Stimulated activated CD4-positive, alpha-beta T cell treated with anti-CD3 and anti-CD28 coated beads, Interleukin-1b, Interleukin-23, amount 100 ng/mL, for 1 hour (primary cell): ENCODE measurements at places on chromosomes 2 and 18.

DNA sequence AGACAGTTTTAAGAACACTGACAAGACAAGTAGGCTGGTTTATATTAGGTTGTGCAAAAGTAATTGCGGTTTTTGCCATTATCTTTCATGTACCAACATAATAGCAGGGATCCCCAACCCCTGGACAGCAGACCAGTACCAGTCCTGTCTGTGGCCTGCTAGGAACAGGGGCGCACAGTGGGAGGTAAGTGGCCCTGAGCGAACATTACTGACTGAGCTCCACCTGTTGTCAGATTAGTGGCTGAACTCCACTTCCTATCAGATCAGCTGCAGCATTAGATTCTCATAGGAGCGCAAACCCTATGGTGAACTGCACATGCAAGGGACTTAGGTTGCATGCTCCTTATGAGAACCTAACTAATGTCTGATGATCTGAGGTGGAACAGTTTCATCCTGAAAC, 921.9 kb downstream of the CCDC85A start:
- no peak for DNase-seq

- DNase-seq = no peak
Measured at GRCh38 chr2:239129147-239129920, 271.5 kb downstream of the HDAC4 start.

DNA sequence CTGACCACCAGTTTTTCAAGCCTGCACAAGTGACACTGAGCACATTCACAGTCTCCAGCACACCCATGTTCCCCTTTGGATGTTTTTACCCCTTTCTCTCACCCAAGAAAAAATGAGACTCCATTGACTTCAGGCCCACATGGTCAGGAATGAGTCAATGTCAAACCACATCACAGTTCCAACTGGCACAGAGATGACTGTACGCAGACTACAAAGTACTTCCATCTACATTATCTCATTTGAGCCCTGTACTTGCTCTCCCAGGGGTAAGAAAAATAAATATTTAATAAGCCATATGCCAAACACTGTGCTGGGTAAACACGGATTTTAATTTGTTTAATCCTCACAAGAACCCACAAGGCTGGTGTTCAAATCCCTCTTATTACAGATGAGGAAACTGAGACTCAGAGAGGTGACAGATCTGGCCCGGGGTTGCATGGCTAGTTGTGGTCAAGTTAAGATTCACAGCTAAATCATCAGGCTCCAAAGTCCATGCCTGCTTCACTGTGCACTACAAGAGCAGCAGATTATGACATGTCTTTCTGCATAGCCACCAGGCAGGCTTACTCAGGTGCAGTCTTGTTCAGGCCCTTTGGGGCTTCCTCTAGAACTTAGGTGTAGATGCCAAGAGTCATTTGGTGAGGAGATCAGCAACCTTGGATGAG, 106.1 kb downstream of the TXNL1 start:
- no peak for DNase-seq

- no peak for DNase-seq
Measured at GRCh38 chr18:48356151-48356745, 52.9 kb downstream of the ZBTB7C start.

DNA sequence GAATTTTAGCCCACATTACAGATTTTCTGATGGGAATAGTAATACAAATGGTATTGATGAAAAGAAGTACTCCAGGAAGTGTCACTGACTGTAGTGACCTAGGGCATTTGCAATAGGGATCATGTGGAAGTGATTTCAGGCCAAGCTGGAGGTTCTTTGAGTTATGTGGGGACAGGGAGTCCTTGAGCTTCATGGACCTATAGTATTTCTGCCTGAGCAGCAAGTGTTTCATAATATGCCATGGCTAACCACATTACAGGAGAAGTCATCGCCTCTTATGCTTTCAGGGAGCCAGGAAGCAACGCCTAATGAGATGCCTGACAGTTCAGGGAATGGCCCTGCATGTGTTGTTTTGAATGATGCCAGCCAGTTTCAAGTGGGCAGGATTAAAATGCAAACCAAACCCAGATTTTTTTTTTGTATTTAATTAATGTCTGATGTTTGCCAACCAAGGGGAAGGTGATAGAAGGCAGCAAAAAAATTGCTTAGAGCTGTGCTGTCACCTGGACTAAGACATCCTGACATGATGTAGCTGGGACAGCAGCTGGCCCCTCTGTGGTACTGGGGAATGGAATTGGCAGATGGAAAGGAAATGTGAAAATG, 109.5 kb downstream of the RAPGEF4 start:
- DNase-seq = no peak

DNA sequence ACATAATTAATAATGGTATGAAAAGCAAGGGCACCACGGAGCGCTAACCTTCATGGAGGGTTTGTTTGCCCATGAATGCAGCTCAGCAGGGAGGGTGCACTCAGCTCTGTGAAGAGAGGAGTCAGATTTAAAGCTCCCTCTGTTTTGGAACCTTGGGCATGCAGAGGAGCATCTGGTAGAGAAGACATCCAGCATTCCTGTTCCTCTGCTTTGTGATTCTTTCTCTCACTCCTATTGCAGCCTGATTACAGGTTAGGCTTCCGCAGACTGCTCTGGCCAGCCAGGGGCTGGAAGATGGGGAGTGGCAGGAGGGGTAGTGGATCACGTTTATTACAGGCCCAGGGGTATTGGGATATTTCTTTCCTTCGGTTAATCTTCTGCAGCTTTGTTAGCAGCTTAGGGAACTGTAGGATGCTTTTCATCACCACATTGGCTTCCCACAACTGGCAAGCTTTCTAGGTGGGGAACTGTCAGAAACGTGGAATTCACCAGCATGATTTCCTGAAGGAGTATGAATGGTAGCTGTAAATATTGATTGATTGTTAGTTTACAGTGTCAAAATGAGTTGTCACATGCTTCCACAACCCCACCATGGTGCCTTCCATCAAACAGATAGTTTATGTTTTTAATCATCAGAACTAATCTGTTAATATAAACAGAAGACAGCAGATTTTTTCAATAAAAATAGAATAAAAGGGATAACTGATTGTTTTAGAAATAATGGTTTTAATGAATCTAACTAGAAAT, 201.1 kb downstream of the VAPA start:
- no peak for DNase-seq

GRCh38 chr2:98852932-98853331, 83.1 kb downstream of the CRACDL start:
- no peak for DNase-seq

GRCh38 chr2:208033701-208034502, 8.6 kb upstream of the PLEKHM3 start:
- DNase-seq = no peak

DNA sequence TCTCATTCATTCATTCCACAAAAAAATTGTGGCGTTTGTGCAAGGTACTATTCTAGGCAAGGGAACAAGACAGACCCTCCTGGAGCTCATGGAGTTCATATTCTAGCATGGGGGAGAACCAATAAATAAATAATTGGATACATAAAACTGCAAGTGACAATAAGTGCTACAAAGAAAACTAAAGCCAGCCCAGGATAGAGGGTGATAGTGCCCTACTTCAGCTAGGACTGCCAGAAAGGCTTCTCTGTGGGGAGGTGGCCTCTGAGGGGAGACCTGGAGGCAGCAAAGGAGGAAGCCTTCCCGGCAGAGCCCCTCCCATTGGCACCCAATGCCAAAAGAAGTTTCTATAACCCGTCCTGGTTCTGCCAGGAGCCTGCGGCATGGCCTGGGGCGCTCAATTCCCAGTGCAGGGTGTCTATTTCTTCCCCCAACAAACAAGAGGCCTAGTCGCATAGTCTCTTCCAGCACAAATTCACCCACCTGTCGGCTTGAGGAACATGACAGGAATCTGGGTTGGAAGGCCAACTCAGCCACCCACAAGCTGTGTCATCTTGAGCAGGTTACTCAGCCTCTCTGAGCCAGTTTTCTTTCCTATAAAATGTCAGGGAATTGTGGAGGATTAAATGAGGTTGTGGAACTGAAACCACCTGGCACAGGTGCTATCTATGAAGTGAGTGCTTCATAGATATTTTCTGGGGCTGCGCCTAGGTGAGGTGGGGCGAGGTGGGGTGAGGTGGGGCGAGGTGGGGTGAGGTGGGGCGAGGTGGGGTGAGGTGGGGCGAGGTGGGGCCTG, 94.3 kb downstream of the ZFP36L2 start:
- DNase-seq = no peak

- no peak for DNase-seq
Measured at GRCh38 chr2:3126171-3126910, 251.3 kb downstream of the EIPR1 start.

DNA sequence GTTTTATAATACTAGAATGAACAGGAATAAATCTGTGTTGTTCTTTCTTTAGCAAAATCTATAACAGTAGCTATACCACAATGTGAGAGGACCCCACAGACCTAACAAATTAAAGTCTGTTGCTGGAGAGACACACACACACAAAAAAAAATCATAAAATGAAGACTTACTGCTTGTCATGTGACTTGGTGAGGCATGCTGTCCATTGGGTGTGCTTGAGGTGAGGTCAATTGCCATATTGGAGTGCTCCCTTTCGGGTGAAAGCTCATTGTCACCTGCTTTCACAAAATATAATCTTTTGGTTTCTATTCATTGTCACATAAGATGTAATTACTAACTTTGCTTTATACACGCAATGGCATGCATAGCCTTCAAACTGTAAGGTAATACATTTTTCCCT, 3.9 kb downstream of the IKZF2 start:
- DNase-seq = no peak

DNA sequence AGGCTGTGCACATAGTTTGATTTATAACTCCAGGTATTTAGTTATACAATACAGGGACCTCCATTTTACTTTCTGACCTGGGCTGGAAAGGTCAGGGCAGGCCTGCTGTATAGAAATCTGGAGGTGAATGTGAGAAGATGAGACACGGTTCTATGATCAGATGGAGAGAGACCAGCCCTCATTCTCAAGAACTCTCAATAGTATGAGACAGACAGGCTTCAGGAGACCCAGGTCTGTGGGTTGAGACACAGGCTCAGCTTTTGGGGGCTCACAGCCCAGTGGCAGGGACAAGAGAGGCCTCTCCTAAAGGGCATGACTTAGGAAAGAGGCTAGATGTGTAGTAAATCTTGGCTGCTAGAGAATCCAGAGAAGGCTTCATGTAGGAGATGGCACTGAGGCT, 719 bp upstream of the ATP6V1B1 start:
- DNase-seq = no peak

DNA sequence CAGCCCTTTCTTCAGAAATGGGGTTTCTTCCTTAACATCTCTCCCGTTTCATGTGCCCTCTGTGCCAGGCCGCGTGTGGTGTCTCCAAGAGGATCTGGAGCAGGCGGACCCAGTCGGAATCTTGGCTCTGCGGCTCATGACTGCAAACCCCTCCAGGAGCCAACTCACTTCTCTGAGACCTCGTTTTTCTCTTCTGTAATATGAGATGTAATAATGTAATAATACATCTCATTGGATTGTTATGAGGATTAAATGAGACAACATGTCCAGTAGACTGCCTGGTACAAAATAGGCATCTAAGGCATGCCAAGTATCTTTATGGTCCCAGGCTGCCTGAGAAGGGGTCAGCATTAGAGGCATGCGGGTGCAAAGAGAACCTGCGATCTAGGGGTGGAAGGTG, 221.3 kb upstream of the REV1 start:
- no peak for DNase-seq

DNA sequence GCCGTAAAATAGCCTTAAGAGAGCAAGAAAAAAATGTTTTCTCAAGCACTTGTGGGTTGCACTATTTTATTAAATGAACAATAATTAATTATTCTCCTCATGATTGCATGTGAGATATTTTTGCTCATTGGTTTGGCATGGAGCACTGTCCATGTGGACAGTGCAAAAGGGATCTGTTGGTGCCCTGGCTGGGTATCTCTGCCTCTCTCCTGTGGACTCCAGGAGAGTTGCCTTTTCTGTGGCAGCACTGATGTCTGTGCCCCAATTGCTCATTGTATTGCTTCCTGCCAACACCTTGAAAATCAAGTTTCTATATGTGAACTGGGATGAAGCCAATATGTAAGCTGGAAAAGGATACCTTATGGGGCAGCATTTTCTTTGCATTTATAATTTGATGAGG, 131.7 kb downstream of the SETBP1 start:
- no peak for DNase-seq

DNA sequence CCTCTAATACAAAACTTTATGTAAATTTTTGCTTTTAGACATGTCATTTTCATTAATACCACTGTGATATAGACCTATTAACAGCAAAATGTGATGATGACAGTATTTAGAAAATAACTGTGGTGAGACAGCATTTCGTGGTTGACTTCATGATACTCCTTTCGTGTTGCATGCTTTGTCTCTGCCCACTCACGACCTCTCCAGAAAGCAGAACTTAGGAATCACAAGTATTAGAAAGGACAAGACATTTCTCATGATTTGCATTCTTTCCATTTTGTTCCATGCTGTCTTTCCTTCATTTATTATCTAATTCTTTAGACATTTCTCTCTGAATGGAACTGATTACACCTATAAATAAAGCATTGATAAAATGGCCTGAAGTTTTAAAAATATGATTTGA, 85.2 kb upstream of the POU3F3 start:
- DNase-seq = no peak

DNA sequence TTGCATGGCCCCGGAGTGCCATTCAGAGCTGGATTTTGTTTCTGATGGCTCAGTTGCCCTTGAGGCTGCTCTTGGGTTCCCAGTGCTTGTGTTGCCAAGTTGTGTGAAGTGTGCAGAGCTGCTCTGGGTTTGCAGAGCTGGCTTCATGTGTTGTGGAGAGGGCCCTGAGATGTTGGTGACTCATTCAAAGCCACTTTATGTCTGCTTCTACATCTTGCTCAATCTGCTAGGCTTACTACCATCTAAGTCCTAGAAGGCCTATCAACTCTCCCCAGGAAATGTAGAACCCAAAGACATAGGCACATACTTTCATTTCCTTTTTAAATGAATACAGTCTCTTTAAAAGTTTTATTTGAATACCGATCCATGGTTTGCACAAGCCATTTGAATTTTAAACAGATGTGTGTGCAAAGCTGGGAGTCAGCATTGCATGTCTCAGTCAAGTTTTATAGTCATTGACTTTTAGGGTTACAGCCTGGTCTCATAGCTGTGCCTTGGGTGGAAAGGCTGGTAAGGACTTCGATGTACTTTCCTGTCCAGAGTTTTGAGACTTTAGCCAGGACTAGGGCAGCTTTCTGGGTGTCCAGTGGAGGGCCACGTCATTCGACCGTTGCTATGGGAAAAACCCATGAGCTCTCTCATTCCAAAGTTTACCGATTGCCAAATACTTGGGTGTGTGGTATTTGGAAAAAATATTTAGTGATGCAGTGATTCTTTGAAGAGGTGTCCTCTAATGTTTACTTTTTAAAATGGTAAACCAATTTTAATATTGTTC, 105.0 kb downstream of the LTBP1 start:
- no peak for DNase-seq
